WTC11 (cell line): ENCODE measurements at places on chromosomes 7 and 10.

- DNase-seq = no peak
These were observed 41.3 kb downstream of the PHTF2 start for GRCh38 chr7:77839919-77840318.

- no peak for DNase-seq
These were observed 68.9 kb downstream of the DYNC1I1 start for GRCh38 chr7:95840953-95841950.

GRCh38 chr10:33746836-33747268 is 412.4 kb upstream of the NRP1 start:
- no peak for DNase-seq

DNA sequence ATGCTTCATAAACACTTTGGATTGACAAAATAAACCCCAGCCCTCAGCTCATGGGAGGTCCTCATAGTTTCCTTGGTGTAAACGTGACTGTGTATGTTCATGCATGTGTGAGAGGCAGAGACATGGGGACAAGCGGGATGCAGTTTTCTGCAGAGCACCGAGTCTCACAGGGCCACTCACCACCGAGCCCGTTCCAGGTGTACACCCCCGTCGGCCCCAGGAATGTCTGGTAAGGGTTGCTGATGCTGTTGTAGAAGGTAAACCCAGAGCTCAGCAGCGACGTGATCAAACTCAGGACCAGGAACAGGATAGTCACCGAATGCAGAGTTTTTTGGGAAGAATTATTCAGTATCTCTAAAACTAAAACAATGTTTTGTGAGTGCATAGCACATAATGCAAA is 9.2 kb downstream of the CLRN3 start:
- no peak for DNase-seq

DNA sequence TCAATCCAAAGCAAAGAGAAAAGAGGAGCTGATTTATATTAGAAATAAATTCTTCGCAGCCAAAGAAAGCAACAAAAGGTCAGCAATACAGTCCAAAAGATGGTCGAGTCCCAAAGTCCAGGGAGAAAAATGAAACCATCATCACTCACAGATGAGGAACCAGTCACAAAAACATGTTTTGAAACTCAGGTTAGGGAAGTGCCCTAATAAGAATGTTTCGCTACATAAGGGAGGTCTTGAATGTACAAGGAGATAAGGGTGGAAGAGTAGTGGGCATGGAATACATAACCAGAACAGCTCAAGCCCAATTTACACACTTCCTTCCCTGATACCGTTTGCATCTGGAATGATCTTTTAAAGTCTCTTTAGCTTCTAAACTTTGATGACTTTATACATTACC is 53.6 kb downstream of the VPS41 start:
- DNase-seq = no peak

DNA sequence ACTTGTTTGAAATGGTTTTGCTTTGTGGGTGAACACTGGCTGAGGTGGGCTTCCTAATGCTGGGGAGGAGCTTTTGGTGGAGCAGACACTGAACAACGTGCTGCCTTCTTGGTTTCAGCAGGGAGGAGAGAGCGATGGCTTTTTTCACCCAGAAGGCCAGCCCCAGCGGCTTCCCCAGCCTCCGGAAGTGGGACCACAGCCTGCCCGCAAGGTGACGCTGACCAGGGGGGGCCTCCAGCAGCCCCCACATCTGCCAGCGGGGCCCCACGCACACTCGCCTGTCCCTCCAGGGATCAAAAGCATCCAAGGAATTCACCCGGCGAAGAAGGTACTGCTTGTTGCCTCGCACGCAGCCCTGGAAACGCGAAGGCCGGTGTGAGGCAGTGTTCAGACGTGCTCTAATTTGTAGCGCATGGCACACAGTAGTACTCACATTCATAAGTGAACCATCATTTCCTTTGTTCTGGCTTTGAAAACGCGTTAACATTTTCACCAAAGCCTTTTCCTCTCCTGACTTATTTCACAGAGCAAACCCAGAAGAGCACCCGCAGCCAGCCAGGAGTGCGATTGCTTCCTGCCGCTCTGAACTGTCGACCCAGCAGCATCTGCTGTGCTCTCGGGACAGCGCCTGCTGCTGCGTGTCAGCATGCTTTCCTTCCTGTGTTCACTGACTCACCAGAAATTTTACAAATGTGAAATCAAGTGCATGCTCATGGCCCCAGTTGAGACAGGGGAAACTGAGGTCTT is 48.4 kb downstream of the SHH start:
- no peak for DNase-seq

DNA sequence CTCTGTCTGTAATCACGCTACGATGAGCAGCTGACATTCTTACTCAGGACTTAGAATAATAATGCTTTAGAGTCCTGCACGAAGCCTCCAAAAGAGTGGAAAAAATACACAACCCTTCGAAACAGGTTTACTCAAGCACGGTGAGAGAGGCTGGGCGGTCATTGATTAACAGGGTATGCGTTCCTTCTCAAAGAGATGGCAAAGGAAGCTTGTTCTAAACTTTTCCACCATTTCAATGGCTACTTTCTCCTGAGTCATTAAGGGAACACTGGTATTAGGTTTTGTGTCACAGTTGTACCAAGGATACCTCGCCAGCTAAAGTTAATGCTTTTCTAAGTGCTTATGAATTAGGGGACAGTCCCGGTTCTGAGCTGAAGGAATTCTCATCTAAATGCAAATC is 141.9 kb upstream of the RHEB start:
- DNase-seq = no peak

- peak; percentile 76 for DNase-seq
These were observed 1.1 kb downstream of the PLXDC2 start for GRCh38 chr10:19817231-19817933.

- no peak for DNase-seq
These were observed 27.4 kb upstream of the FXYD4 start for GRCh38 chr10:43344051-43344450.

GRCh38 chr10:102150970-102151773 is 1.0 kb upstream of the NOLC1 start:
- no peak for DNase-seq

- peak; percentile 50 for DNase-seq
These were observed at the start of gene VSTM4 for GRCh38 chr10:49115015-49115795. VSTM4 (minus strand) TSS chr10:49115522; CDS start chr10:49115485, 37 bp downstream.

DNA sequence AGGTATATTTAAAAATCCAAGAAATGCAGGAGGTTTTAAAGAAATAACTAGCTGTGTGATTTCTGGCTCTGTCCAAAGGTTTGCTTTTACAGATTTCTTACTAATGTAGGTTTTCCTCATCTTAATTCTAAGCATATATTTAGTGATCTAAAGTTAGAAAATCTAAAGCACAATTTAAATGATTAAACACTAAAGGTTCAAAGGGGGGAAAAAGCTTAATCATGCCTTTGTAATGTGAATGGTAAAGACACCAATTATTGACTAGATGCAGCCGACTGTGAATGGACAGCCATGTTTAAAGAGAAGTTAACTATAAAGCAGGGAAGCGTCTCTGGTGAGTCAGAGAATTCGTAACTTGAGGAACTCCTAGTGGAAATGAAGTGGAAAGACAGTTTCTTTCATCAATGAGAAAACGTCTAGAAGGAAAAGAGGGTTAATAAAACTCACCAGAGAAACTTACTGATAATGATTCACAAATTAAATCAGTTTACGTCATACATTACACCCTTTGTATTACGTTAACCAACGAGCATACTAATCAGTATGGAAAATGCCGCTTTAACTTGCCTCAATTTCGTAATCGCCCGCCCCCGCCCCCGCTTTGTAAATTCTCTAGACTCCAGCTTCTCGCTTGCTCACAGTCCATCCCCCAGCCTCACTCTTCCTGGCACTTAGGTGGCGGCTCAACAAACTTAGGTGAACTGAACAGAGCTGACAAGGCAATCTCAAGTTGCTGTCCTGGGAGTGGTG is 1.1 kb upstream of the HBP1 start:
- no peak for DNase-seq
